ENCODE measurements at places on chromosomes 13 and 19.

DNA sequence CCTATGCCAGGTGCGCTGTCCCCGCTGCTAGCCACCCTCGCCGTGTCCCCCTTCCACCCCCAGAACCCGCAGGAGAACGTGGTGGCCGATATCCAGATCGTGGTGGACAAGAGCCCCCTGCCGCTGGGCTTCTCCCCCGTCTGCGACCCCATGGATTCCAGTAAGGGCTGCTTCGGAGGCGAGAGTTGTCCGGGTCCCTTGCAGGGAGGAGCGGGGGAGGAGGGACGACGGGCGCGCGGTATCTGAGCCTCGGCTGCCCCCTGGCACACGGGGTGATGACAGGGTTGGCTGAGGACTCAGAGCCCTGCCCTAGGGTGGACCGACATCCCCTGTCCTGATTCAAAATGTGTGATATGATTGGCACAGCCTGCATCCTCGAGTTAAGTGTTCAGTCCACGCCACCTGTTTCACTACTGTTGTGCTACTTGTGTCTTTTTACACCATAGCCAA is 653 bp downstream of the MVB12A start:
- DNase-seq: peak; percentile 67

DNA sequence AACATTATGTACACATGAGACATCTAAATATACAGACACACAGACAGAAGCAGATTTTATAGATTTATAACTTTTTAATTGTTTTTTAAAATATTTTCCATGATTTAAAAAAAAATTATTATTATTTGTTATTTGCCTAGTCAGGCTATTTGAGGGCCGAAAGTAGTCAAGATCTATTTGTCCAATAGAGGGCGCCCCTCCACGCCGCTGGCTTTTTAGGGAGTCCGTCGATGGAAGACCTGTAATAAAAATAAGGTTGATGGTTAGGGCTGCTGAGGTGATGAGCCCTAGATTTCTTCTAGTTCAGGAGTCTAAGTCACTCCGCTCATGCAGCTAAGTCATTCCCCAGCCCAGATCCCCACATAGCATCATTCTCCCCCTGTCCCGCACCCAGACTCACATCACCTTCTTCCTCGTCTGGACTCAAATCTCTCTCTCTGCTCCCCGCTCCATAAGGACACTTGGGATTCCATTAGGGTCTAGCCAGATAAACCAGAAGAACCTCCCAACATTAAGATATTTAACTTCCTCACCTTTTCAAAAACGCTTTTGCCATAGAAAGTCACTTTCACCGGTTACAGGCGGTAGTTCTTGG is 33.9 kb upstream of the CEACAM21 start:
- DNase-seq: no peak

DNA sequence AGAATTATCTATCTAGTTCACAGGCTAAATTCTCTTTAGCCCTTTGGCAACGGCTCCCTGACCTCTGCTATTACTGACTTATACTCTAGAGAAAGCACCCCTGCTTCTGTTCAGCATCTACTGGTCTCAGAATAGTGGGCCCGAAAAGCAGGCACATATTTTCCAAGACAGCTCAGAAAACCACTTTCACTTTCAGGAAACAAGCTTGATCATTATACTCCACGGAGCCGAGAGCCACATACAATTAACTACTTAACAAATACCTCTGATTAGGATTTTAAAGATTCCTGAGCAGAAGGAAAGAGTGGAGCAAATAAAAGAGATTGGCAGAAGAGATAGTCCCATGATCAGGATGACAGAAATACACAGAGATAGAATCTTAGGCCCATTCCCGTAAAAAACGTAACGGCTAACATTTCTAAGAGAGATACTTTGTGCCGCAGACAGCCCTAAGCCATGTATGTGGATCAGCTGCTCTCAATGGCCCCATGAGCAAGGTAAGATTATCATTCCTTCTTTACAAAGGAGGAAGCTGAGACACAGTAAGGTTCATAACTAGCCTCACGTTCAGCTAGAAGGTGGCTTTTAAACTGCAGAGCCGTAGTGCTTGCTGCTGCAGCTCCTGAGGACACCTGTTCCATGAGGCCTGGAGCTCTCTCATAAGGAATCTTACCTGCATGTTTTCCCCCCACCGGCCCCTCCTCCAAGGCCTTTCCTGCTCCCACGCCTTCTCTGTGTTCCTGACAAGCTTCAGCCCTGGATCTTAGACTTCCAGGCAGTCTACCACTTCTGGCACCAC is 227.2 kb downstream of the FOXO1 start:
- DNase-seq: no peak

- peak; percentile 88 for DNase-seq
Observed at GRCh38 chr19:55071129-55071502, 4.6 kb upstream of the EPS8L1 start.

GRCh38 chr13:104008541-104009435 is 942.6 kb upstream of the SLC10A2 start:
- DNase-seq: no peak

- DNase-seq: no peak
Observed at GRCh38 chr13:111122056-111122455, 6.9 kb downstream of the ARHGEF7 start.

- peak; percentile 58 for DNase-seq
Observed at GRCh38 chr19:18589380-18590272, 1.0 kb downstream of the REX1BD start.

GRCh38 chr19:43950834-43951645 is at the start of gene ZNF221:
TSS of gene ZNF221 (plus strand) at chr19:43951228. CDS start at chr19:43962727, 11,499 bp downstream.
- peak; percentile 87 for DNase-seq

- DNase-seq: no peak
Observed at GRCh38 chr13:111296417-111296816, 24.0 kb upstream of the TEX29 start.

DNA sequence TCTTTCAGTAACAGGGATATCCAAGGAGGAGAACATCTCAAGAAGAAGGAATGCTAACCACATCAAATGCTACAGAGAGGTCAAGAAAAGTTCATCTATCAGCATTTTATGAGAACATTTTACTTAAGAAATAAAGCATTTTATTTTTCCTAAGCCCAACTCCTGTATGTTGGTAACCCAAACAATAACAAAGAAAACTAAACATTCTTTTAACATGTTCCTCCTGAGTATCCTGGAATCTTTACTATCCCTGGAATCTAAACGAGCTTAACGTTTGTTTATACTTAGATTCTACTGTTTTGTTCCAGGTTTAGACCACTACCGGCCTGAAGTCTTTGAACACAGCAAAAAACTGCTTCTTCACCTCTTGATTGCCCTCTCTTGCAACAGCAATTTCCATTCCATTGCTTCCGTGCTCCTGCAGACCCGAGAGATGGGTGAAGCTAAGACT is 89.7 kb downstream of the ZAR1L start:
- no peak for DNase-seq

DNA sequence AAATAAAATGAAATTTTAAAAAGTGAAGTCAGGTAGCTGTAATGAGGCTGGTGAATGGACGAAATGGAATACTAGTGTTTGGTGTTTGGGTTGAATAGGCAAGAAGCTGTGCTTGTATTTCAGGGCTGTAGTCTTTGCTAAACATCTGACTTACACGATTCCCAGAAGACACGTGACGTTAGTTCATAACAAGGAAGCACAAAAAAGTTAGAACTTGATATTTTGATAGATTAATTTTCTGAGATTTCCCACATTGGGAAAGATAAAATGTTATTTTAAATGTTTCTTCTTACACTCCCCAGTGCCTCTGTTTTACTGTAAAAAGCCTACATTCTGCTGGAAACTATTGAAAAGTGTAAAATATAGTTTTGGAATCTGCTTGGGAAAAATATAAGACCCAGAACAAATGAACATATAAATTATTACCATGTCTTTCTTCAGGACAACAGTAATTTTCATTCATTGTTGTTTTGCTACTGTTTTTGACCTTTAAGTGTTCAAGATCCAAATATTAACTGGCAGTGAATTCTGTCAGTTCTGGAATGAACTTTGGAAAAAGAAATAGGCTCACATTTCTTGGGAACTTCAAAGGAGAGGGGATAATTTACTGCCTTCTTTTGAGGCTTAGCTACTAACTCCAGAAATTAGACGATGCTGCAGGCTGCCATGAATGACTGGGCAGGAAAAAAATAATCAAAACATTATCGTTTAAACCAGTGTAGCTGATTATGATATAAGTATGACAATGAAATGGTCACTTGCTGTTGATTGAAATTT is 241.3 kb downstream of the SLITRK6 start:
- DNase-seq: no peak

DNA sequence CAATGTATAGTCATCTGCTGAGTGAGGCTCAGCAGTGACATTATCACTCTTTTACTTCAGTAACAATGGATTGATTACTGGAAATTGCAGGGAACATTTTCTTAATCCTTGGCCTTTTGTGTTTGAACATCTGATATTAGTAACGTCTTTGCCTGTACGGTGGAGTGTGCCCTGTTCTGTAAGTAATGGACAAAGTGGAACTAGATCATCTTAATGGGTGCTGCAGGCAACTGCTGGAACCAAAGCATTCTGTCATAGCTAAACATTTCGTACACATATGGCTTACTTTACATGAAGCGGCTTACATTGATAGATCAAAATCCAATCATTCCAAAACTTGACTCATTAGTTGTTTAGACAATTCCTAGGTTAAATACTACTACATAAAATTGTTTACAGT is 114.1 kb downstream of the MYO16 start:
- no peak for DNase-seq

DNA sequence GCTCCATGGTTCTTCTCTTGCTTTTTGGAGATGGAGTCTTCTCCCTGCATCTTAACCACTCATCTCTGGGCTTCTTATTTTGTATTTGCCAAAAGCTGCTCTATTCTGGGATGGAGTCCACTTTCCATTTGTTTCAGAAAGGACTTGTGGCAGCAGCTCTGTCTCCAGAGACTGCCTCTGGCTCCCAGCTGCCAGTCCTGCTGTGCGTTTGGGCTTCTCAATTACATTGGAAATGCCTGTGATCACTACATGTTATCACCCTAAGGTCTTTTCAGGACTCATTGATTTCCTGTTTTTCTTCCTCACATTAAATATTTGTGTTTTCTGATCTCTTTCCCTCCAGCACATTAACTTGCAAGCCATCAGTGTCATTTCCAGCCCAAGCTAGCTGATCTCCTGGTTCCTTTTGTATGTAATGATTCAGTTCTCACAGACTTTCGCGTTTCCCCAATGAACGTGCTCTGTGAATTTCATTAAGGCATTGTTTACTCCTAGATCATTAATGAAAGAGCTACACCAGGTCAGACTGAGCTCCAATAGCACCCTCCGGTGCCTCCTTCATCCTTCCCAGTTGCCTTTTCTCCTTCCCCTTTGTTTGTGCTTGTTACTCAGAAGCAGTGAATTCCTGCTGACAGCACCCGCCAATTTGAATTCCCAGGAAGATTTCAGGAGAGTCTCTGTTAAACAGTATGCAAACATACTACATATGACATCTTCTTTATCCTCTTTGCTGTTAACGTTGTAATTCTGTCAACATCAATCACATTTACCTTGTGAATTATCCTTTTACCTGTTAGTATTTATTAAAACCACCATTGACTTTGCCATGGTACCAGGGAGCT is 3.0 kb downstream of the CBY2 start:
- DNase-seq: no peak

DNA sequence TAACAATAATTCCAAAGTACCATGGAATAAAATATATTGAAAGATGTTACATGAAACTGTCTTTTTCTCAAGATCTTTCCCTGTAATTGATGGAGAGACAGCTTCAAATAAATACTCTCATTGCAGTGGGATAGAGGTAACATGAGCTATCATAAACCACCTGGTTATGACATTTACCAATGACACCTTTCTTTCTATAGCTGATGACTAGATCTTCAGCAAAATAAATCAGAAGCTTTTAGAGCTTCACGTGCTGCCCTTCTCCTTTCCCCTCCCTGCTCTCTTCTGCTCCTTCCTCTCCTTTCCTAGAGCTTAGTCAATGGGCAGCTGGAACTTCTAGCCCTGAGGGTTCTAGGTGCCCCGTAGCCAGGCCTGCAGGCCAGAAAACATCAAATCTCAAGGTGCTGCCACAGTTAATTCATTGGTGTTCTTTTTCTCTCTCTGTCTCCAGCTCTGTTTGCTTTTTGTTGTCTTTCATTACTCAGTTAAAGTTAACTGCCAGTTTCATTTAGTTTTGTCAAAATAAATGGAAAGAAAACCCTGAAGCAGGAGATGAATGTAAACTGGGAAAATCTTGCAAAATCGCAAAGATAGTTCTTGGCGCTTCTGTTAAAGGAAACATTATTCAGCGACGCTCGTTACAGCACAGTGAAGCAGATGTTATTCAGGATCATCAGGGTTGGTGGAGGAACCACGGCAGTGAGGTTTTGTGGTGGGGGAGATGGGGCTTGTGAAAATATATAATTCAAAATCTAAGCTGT is 8.3 kb upstream of the METTL21C start:
- no peak for DNase-seq

- DNase-seq: no peak
Observed at GRCh38 chr13:48838193-48838973, 137.3 kb upstream of the FNDC3A start.

GRCh38 chr19:10946958-10947657 is 13.7 kb upstream of the SMARCA4 start:
- no peak for DNase-seq

DNA sequence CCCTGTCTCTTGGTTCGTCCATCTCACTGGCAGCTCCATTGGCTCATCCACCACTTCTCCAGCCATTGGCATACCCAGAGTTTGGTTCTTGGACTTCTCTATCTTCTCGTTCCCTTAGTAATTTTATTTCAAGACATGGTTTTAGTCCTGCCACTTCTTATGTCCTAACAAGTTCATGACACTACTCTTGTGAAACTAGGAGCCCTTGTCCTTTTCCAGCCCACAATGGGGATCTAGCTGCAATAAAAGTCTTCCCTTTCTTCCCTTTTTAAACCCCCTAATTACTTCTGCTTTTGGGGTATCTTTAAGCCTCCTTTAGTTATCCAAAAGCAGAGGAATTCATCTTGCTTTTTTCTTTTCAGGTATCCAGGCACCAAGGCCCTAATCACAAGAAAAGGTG is 2.9 kb upstream of the RCBTB2 start:
- DNase-seq: no peak

- no peak for DNase-seq
Observed at GRCh38 chr13:78841358-78841963, 182.5 kb upstream of the OBI1 start.

DNA sequence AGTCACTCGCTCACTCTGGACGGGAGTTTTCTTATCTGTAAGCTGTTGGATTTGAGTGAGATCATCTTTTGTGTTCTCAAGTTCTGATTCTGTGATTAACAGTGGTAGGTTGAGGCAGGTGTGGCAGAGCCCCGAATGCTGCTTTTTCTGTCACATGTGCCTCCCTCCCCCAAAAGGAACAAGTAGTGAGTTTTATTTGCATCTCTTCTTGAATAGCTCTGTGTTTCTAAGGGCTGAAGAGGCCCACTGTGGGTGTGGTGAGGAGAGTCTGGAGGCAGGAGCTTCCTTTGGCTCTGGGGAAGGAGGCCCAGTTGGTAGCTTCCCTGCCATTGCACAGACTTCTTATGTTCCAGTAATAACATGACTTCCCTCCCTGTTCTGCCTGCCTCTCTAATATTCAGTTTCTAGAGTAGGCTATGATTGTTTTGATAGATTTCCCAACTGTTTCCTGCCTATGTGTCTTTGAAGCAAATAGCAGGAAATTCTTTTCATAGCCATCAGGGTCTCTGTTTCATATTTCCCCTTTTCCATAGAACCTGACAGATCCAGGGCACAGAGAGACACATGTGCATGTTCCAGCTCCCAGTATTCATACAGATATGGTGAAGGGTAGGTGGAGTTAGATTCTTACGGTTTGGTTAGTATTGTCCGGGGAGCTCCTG is 23.9 kb upstream of the CXCL17 start:
- DNase-seq: no peak
